ENCODE measurements at places on chromosomes 12 and 14.

GRCh38 chr12:24773996-24774395, 174.9 kb downstream of the BCAT1 start:
- no peak for DNase-seq

- no peak for DNase-seq
Measured at GRCh38 chr12:39930101-39930500, 175.8 kb downstream of the SLC2A13 start.

DNA sequence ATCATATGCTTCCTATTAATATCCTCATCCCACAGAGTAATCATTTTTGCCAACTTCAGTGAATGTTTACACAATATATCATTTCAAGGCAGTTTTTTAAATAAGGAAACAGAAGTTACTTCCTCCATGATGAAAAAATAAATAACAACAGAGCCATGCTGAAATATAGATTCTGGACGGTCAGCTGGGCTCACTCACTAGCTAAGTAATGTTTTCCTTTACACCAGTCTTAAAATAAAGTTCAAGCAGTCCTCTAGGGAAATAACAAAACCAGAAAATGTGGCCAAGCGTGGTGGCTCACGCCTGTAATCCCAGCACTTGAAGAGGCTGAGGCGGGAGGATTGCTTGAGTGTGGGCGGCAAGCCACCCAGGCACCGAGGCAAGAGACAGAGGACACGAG, 28.7 kb downstream of the AICDA start:
- no peak for DNase-seq

DNA sequence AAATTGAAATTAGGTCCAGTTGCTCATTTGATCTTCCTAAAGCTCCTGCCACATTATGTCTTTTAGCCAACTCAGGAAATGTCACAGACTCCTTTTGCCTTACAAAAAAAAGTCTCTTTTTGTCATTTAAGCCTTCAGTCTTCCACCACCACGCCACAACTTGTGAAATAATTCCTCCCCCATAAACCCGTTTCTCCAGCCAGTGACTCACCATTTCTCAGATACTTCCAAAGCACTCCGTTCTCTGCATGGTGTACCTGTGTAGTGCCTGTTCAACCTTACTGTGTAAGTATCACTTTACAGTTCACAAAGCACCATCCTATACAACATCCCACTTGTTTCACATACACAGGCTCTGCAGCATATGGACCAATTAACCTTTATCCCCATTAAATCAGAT, 139.5 kb upstream of the AEBP2 start:
- DNase-seq: no peak

- DNase-seq: no peak
Measured at GRCh38 chr14:92154283-92154942, 32.6 kb downstream of the CPSF2 start.

- no peak for DNase-seq
Measured at GRCh38 chr12:89826468-89826867, 117.8 kb upstream of the ATP2B1 start.

- DNase-seq: no peak
Measured at GRCh38 chr12:124422570-124423523, 128.0 kb downstream of the RFLNA start.

- no peak for DNase-seq
Measured at GRCh38 chr12:52045794-52046199, 5.4 kb upstream of the NR4A1 start.

- no peak for DNase-seq
Measured at GRCh38 chr12:107368586-107368985, 275.2 kb upstream of the CRY1 start.

DNA sequence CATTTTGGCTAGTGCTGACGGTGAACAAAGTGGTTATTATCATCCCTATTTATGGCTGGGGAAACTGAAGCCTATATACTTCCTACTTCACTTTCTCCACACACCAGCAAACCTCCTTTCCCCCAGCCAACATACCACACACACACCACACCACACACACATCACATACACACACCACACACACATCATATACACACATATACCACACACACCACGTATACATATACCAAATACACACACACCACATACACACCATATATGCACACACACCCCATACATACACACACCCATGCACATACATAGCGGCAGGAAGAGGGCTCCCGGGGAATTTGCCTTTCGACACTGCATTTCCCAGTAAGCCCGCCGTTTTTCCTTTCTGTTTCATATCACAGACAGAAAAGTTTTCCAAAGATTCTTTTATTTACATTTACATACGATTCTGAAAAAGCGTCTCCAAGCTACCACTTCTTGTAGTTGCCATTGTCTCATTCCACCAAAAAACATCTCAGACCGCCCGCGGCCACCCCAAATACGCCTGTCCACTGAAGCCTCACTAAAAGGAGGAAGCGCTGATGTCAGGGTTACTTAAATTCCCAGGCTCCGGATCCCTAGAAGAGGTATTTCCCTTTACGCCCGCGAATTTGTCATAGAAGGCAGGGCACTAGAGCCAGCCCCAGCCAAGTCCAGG, 823 bp upstream of the RAB5B start:
- no peak for DNase-seq

DNA sequence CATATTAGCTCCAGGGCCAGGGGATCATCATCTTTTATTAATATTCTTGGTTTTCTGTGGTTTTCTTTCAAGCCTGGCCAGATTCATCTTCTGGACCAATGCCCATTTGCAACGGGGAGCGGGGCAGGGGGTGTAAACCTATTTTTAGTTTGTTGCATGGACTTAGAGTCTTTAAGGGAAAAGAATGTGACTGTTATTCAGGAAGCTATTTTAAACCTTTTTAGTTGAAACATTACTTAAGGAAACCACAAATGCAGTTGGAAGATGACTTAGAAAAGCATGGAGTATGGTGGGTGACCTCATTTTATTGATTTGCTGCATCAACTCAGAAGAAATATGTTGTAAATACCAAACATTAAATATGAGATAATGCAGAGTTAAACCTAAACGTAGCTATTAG, 368.4 kb upstream of the E2F7 start:
- no peak for DNase-seq

DNA sequence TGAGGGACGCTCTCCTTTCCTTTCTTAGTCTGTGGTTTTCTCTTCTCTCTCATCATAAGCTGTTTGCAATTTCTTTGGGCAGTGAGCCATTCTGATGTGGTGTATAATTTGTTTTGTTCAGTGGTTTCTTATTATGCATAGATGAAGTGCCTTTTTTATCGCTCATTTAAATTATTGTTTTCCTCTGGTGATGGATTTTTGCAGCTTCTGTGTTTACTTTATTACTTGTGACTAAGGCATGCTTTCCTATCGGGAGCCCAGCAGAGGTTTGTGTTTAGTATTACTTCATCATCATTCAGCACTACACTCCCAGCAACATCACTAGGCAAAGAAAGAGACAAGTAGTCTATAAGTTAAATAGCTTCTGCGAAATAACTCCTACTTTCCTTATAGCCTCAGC, 586.6 kb upstream of the NOVA1 start:
- DNase-seq: no peak

DNA sequence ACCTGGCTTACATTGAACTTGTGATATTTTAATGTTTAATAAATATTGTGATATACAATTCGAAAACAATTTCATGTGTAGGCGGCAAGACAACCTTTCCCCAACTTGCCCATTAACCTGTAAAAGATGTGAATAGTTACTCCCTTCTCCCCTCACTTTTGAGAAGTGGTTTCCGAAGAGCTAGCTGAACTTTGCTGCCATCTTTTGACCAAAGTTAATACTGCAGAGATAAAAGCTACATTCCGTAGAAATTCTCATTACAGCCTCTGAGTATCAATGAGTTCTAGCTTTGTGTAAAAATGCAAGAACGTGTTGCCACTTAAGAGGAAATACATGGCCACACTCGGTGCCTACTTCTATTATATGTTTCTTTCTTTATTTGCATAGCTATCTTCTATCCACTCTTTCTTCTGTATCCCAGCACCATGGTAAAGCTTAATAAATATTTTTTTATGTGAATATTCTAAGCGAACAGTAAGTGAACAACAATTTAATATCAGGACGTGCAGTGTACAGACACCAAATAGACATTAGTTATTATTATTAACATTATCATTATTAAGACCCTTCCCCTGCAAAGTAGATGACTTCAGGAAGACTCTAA, 105.1 kb upstream of the TMEM260 start:
- no peak for DNase-seq

DNA sequence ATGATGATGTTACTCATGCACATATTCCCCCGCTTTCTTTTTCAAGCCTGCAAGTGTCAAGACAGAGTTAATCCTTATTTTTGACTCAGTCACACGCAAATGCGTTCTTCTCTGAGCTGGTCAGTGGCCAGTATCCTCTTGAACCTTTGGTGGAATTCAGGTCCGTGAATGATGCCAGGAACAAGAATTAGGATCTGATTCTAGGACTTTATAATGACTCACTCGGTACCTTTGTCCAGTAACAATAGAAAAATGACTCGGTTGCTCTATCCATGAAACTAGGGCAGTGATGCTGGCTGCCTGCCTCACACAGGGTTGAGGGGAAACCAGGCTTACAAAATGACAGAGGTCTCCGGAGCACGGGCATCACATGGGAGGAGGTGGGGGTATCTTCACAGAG, 185.8 kb upstream of the NUDT4 start:
- DNase-seq: no peak

DNA sequence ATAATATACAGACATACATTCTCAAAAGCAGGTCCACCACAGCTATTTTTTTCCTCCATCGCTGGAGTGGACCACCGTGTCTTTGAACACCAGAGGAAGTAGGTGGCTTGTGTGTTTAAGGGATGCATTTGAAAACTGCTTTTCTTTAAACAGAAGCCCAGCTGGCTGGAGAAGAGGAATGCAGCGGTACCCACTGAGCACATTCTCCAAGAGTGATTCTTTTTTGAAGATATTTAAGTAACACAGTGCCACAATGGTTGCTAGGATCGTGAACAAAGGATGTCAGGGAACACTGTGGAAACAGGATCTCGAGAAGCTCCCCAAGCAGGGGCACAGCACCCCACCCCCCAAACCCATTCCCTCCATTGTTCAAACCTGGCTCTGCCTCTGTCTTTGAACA, 286.6 kb upstream of the PWP1 start:
- no peak for DNase-seq

Measured in T-cell (primary cell).